KG1 (cell line): ENCODE measurements at places on chromosomes 6 and 20.

- DNase-seq, result no peak
Observed at GRCh38 chr6:119125576-119125975, 47.1 kb upstream of the FAM184A start.

DNA sequence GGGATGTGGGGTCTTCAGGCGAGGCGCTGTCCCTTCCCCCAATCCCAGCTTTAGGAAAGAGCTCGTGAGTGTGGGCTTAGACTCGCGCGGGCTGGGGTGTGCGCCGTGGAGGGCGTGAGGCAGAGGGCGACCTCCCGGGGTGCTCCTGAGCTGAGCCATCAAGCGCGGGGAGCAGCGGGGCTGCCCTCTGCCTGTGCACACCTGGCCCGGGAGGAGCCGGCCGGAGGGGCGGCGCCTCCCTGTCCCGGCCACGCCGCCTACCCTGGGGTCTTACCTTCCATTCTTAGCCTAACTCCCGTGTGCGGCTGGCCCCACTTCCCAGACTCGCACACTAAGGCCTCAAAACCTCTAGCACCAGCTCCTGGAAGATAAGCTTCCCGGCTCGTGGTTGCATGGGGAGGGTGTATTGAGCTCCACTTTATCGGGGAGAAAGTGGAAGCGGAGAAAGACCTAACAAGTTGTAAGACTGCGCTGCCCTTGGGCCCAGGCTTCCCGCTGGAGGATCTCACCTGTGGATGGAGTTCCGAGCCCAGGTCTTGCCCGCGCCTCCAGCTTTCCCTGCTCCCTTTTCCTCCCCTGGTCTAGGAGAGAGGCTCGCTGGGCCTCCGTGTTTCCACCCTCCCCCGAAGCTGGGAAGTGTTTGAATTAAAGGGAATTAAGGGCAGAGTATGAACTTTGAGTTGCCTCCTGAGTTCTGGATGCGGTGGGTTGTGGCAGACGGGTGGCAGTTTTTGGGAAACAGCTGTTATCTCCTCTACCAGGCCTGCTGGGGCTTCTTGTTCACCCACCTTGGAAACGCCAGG, 1.2 kb downstream of the DNMT3B start:
- no peak for DNase-seq

- DNase-seq, result no peak
Observed at GRCh38 chr6:109048176-109048575, 46.5 kb downstream of the SESN1 start.

DNA sequence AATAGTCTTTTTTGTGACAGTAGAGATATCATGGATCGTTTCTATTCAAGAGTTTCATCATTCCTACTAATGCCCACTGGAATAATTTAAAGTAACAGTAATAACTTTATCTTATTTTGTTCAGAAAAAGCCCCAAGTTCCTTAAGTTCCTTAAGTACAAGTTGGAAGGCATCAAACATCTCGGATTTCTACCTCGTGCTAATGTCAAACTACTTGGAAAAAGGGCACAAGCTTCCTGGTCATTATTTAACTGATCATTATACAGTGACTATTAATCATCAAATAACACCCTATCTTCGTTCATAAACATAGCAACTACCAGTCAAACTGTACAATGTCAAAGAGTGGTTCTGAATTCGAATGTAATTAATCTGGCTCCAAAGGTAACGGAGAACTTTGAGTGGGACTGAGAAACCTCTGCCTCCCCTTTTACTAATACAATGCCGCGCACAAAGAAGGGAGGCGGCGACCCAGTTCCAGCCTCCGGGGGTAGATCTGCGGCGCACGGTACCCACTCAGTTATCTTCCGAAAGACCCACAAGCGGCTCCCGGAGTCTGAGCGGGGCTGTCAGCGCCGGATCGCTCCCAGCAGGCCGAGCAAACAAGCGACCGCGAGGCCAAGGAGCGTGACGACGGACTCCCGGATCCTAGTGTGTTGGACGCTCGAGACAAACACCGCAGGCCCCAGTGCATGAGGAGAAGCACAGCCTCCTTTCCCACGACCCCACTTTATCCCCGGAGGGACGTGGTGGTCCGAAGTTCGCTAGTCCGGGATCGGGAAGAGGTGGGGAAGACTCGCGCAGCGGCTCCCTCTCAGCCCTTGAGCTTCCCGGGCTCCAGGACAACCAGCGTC, 716 bp downstream of the SHPRH start:
- no peak for DNase-seq

- no peak for DNase-seq
Observed at GRCh38 chr6:157990321-157991066, 8.8 kb downstream of the SYNJ2 start.

DNA sequence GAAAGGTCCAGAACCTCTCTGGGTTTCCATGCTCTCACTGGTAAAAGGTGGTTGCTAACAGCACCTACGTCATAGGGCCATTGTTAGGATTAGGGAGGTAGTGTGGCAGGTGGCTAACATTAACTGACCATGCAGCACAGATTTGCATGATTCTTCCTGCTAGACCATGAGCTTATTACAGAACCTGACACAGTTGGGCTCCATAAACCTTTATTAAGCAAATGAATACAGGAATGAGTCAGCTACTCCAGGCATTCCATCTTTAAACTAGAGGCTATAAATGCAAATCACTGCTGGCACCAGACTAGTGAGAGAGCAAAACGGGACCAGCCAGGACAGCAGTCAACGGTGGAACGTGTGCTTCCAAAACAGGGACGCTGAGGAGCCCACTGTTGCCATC, 440.1 kb downstream of the PTPRT start:
- DNase-seq, result no peak

GRCh38 chr6:149264629-149265028, 52.9 kb upstream of the TAB2 start:
- DNase-seq, result no peak

DNA sequence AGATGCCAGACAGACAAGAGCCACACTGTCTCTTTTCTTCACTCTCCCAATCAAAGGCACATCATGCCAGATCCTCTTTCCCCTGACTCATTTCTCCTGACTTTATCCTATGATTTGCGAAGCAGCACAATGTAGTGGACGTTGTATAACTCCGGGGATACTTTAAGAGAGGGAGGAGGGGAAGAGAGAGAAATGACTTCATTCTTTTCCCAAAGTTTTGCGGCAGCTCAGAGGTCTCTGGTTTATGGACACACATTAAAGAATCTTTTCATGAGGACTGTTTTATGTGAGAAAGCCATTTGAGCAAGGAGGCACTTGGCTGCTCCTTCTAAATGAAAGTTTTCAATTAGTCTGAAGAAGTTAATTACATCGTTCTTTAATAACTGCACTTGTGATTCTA, 75.1 kb upstream of the MC3R start:
- DNase-seq, result no peak

DNA sequence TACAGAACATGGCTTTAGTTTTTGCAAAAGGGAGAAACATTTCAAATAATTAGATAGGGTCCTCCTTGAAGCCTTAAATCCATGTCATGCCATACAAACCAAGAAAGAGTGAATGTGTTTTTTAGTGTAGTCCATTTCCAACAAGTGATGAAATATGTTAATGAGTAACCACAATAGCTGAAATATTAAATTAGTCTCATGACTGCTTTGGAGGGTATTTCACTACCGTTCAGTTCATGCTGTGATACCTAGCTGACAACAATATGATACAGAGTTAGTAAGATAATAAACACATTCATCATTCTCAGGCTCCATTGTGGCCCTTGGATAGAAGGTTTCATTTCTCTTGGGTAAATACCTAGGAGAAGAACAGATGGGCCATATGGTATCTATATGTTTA, 5.8 kb upstream of the ID4 start:
- DNase-seq, result no peak

GRCh38 chr6:131776985-131777384, 30.8 kb upstream of the ENPP1 start:
- DNase-seq, result no peak
